ENCODE measurements at places on chromosomes 7 and 10. TPM values are rescaled to one million over a fixed set of nuclear protein-coding genes. Genes with fewer than 3 reads are reported as not detected.

DNA sequence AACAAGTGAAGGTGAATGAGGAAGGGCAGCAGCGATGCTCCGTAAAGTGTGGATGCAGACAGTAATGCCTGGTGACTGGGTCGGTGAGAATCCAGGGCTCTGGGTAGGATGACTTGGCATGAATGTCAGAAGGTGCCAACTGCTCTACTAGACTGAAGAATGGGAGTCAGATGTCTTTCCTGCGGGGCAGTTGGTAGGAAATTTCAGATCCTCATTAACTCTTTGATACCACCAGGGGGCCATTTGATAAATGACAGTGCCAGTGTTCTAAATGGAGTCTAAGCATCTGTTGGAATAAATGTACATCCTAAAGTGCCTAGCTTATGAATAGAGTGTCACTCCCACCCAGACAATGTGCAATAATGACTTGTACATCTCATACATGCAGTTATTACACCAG, 462.0 kb downstream of the GRM8 start:
- DNase-seq, result no peak

DNA sequence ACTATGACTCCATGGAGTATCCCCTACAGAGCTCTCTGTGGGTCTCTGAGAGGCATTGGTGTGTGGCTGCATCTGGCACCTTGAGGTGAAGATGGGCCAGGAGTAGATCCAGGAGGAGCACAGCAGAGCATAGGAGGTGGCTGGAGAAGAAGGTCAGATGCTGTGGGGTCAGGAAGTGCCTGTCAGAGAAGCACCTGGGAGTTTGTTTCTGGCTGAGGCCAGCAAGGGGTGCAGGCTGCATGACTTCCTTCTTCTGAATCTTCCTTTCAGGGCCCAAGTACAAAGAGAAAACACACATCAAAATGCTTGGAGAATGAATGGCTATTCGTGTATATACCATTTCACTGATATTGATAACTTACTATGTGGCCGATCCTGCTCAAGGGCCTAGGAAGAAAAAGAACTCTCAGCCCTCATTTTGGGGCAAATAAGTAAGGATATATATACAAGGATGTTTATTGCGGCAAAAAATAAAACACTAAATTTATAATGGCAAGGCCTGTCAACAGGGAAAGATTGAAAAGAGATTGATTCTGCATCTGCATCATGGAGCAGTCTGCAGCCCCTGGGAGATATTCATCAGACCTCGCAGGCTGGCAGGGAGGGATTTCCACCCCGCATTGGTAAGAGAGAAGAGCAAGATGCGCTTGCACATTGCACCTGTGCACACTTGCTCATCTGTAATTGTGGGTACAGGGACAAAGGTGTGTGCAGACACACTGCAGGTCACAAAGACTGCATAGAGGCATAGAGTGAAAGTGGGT, 39.2 kb downstream of the PTPRE start:
- DNase-seq, result no peak

HBP1 gene
- total RNA-seq, result 106 TPM

AHCYL2 gene
- total RNA-seq, result 12.1 TPM

GRCh38 chr10:130127364-130128061, 8.7 kb upstream of the GLRX3 start:
- DNase-seq, result peak; percentile 76

DNA sequence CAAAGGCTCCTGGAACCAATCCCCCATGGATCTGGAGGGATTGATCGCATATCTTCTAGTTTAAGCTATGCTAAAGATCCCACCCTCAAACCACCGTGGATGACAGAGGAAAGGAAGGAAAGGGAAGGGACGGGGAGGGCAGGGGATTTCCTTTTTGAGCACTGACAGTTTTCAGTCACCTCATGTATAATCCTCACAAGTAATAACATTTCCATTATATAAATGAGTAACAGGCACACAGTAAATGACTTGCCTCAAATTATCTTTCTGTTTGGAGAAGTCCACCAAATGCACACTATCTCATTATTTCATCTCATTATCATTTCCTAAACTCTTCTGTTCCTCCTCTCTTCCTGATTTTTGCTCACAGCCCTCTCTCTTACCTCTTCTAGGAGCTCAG, 127.1 kb upstream of the AOAH start:
- no peak for DNase-seq

TRPV5 gene
- total RNA-seq, result not detected

ABCB1 gene
- total RNA-seq, result 0.36 TPM

- no peak for DNase-seq
Measured at GRCh38 chr10:131811630-131812403, 89.0 kb upstream of the PPP2R2D start.

DNA sequence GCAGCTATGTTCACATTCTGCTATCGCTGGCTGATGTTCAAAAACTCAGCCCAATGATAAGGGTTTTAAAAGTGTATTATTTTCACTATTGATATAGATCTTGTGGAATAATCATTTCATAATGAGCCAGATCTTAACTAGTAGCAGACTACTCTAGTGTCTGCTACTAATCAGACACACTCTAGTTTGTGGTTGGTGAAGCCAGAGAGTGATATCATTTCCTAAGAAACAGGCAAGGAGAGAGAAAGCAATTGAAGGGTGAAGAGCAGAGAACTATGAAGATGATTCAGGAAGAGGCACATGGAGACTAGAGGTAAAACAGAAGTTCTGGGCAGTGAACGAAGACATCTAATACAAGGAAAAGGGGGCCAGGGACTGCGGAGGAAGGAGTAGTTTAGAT, 58.2 kb upstream of the BET1 start:
- no peak for DNase-seq

- peak; percentile 11 for DNase-seq
Measured at GRCh38 chr10:127354992-127355391, 158.6 kb upstream of the INSYN2A start.

DNA sequence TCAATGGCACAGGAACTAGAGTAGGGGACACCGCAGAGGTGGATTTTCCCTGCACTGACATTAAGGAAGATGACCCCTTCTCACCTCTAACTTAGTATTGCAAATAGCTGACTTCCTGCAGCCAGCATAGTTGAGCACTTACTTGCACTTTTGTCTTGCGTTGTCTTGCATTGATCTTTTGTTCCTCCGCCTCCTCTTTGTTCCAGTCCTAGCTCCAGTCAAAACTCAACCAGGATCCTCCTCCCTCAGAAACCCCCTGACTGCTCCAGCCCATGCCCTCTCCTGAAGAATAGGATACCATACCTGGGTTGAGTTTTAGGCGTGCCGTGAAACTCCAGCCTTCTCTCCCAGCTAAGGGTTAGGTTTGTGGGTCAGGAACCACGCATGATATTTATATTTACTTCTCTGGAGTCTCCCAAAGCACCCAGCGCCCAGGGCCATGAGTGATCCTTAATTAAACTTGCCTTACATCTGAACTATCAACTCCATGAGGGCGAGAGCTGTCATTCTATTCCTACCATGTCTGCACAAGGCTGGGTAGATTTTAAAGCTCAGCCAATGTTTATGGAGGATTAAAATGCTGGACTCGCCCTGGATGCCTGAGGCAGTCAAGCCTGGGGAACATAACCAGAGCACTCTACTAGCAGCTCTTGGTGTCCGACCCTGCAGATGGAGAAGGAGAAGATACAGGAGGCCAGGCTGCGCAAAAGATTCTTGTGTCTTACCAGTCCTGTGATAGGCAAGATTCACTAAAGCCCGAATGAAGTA, 14.1 kb downstream of the ZNF467 start:
- no peak for DNase-seq

DNA sequence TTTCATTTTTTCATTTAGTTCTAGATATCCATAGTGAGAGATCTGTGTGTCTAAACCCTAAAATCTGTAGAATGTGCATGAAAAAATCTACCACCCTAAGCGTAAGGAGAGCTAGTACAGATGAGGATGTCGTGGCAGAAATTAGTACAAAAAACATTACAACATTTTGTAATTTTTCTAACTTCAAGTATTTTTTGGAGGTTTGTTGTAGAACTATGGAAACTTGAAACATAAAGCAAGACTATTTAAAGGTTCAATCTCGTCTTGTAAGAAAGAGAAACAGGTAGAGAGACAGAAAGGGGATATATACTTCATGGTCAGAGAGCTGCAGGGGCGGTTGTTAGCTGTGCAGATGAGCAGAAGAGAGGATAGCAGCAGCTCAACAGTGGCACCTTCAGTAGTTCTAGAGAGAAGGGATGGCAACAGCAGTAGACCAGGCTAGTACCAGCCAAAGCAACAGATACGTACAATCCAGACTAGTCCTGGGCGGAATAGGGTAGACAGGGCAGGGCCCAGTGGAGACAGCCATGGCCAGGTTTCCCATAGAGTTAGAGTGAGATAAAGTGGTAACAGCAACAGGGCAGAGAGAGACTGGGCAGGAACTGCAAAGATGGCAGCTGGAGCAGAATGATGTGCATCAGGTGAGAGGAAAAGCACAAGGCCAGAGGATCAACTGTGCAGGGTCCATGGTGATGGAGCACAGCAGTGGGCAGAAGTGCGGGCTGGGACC, 145.2 kb downstream of the FRMD4A start:
- no peak for DNase-seq

FEZF1 gene
- total RNA-seq, result not detected

GRCh38 chr10:52961323-52961722, 188.7 kb upstream of the MBL2 start:
- no peak for DNase-seq

- peak; percentile 74 for DNase-seq
Measured at GRCh38 chr10:72337039-72337629, 17.6 kb downstream of the DNAJB12 start.

DNA sequence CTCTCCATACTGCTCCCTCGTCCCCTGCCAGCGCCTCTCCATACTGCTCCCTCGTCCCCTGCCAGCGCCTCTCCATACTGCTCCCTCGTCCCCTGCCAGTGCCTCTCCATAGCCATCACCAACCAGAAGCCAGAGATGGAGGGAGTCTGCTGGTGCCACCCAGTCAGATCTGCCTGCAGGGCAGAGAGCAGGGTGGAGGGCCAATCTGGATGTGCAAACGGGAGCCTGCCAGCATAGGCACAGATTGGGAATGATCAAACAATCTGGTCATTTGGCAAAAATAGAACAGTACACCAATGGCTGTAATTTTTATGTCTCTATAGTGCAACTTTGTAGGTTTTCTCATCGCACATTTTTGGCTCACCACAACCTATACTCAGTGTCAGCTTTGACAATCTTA, 76.9 kb upstream of the LRRC4 start:
- no peak for DNase-seq

- DNase-seq, result no peak
Measured at GRCh38 chr7:149728491-149729375, 44.7 kb downstream of the ZNF467 start.

- no peak for DNase-seq
Measured at GRCh38 chr10:116674901-116675423, 54.2 kb downstream of the PNLIPRP2 start.

PSD gene
- 1.3 TPM for total RNA-seq

- no peak for DNase-seq
Measured at GRCh38 chr7:113143486-113144257, 25.3 kb upstream of the SMIM30 start.

GRCh38 chr7:103418241-103418640, 27.8 kb downstream of the SLC26A5 start:
- no peak for DNase-seq

GRCh38 chr7:35558841-35559240, 136.1 kb downstream of the HERPUD2 start:
- no peak for DNase-seq

DNA sequence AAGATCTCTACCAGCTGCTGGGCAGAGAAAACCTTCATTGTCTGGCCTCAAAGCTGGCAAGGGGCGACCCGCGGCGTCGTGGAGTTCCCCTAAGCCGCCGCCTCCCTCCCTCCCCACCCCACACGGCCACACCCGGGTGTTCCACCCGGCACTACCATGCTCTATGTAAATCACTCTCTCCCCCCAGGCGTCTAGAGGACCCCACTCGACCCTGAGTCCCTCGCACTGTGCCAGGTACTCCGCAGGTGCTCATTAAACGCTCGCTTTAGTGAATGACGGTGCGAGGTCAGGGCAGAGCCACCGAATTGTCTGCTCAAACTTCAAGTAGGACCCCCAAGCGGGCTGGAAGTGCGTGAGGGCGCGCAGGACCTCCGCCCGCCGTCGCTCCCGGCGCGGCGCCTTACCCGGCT, 628 bp downstream of the PARP12 start:
- no peak for DNase-seq

ST8SIA6 gene
- 0.09 TPM for total RNA-seq

- no peak for DNase-seq
Measured at GRCh38 chr10:10917031-10917430, 100.6 kb upstream of the CELF2 start.

ZCCHC24 gene
- total RNA-seq, result 38.8 TPM

DNA sequence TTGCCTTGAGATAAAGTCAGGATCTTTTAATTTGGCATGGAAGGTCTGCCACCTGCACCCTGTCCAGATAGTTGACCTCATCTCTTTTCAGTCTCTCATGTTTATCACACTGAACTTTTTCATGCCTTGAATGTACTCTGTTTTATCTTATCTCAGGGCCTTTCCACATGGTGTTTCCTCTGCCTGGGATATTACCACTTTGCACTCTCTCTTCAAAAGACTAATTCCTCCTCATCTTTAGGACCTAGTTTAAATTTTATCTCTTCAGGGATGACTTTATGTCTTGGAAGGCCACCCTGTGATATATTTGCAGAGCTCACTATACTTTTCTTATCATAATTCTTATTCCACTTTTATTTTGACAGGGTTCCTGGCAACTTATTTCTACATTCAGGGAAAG, 150.0 kb downstream of the DNAJB9 start:
- DNase-seq, result no peak

EGFR gene
- 147 TPM for total RNA-seq

DNA sequence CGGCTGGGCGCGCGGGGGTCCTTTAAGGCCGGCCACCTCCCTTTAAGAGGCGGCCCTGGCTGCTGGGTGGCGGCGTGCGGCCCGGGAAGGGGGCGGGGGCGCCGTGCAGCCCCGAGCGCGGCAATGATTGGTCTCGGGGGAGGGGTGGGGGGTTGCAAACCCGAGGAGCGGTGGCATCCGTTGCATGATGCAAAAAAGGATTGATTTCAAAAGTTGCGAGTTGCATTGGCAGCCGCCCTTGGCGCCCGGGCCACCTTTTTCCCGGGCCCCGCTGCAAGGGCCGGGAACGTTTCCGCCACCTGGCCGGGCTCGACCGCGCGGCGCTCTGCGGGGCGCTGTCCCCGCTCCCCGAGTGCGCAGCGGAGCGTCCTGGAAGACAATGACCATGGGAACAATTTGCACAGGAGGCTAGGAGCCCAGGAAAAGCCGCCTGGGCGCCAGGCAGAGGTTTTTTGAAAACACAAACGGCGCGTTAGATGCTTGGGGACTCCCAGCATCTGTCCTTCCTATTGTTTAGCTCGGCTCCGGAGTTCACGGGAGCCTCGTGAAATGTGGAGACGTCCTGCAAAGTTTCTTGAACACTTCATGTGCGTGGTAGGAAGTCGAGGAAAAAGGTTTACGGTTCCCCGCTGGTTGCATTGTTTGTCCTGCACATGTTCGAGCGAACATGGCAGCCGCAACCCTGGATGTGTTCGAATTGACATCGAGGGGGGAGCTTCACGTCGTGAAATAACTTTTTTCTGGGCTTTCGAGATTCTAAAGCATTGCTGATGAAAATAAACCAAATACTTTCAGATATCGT, at the start of gene SEPHS1:
Gene SEPHS1 (minus strand): TSS at position 78 of the 802 bp plus-strand sequence. CDS start 3,343 bp downstream, outside the sequence.
- peak; percentile 68 for DNase-seq

GDF2 gene
- not detected for total RNA-seq

Measured in fibroblast of the aortic adventitia (primary cell).